ENCODE measurements at places on chromosomes 7 and 10.

DNA sequence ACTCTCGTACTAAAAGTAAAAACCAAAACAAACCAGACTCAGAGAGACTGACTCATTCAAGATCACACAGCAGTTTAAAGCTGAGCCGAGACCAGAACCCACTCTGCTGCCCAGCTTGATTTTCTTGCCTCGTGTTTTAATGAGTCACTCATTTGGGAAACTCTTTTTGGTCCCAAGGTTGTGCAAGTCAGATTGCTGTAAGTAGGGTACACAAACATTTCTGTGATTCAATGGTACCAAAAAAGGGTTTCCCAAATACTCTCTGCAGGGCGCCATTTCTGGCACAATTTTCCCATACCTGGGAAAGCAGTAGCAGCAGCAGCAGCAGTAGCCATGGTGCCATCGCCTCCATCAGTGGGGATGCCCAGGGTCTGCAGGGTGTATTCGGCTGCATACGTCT lies 69.9 kb downstream of the ASAH2B start:
- DNase-seq = no peak

- DNase-seq = no peak
Measured at GRCh38 chr10:47027784-47028260, 116.6 kb downstream of the PTPN20 start.

- no peak for DNase-seq
Measured at GRCh38 chr10:11446864-11447263, 164.6 kb downstream of the USP6NL start.

DNA sequence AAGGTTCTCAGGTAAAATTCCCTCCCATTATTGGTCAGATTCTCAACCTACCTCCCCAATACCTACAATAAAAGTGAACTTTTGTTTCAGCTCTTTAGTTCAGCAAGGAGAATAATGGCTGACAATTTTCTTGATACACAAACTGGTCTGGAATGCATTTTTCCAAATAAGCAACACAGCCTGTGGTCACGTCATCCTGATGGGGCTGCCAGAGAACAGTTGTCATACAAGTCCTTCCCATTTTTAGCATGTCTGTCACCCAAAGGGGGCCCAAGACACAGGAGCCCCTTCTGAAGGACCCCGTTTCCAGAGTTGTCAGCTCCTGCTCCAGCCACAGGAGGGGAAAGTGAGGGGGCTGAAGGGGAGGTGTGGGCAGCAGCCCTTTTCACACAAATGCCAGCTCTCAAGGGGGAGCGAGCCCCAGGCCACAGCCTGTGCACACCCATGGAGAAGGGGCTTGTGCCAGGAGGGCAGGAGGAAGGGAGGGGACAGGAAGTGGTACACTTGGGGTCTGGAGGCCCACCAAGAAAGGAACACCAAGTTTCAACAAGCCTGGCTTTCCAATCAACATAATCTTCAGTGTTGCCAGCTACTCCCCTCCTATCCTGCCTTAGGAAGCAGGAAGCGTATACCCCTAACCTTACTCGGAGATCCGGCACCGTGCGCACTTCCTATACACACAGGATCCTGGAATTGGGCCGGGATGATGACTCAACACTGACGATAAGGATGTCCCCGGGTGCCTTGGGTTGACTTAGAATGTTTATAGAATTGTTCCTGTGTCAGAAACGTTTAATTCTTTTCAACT lies 43.4 kb upstream of the PDLIM1 start:
- no peak for DNase-seq

DNA sequence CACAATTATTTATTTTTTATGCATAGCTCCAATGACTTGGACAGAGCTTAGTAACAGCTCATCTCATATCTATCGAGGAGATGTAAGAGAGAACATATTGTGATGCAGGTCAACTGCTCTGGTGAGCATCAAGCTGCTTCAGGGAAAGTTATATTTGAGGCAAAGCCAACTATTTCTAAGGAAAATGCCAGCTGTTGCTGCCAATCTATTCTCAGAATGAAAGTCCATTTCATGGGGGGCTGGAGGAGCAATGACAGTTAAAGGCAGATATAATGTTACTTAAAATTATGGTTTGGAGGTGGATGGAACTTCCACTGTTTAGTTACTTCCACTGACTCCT lies 424.8 kb downstream of the KIF20B start:
- DNase-seq = no peak

GRCh38 chr10:116729243-116729642 lies 13.1 kb downstream of the HSPA12A start:
- no peak for DNase-seq

GRCh38 chr10:59830601-59831259 lies 75.6 kb downstream of the CCDC6 start:
- no peak for DNase-seq

DNA sequence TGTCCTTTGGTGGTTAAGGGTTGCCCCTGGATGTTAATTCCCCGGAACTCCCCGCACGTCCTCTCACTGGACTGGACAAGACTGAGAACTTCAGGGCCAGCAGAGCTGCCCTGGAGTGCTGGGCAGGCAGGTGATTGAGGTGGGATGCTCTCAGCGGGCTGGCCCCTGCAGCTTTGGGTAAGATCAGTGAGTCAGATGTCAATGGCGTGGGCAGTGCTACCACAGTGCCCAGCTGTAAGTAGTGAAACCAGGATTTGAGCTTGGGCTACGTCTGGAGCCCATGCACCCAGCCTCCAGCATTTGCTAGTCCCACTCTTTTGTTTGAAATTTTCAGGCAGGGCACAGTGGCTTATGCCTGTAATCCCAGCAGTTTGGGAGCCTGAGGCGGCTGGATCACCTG lies 6.7 kb upstream of the SEPHS1 start:
- DNase-seq = no peak

GRCh38 chr7:106812027-106812643 lies 52.9 kb upstream of the PIK3CG start:
- DNase-seq = no peak

GRCh38 chr10:85618841-85619240 lies 747.8 kb downstream of the GRID1 start:
- no peak for DNase-seq

GRCh38 chr7:140638173-140638791 lies 2.3 kb downstream of the DENND2A start:
- DNase-seq = no peak

Measured in naive thymus-derived CD4-positive, alpha-beta T cell (primary cell).